Activated CD8-positive, alpha-beta memory T cell treated with anti-CD3 and anti-CD28 coated beads for 1 hour (primary cell): ENCODE measurements at places on chromosomes 11 and 22.

GRCh38 chr22:36244522-36245391, 5.4 kb upstream of the APOL2 start:
- DNase-seq = no peak

- DNase-seq = no peak
Measured at GRCh38 chr22:24407884-24408283, 19.5 kb upstream of the ADORA2A start.

DNA sequence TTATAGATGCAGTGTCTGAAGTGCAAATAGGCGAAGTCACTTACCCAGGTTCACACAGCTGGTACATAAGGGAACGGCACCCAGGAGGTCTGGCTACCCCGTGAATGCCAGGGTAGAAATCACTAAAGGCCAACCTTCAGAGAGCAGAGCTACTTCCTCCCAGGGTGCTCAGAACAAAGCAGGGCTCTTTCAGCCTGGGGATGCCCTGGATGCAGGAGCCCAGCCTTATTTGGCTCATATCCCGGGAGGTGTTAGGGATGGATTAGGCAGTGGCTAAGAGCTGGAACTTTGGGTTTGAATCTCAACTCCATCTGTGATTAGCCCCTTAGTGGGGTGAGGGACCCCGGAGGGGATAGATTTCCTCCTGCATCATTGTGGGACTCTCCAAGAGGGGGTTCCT, 33.1 kb upstream of the ASPHD2 start:
- no peak for DNase-seq

- DNase-seq = no peak
Measured at GRCh38 chr11:127392575-127392974, 392.0 kb upstream of the KIRREL3 start.

DNA sequence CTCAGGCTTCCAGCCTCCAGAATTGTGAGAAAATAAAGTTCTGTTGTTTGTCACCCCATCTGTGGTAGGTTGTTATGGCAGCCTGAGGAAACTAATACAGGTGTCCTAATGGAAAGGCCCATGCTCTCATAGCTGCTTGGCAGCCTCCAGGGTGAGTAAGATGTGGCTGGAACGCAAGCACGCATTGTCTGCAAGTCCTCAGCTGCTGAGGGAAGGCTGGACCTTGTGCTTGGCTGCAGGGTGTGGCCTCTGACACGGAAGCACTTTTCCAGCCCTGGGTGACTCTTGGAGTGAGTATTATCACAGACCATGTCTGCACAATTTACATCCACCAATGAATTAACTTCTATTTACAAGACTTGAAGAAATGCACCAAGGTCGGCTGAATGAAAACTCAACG, 44.4 kb upstream of the BARX2 start:
- no peak for DNase-seq

DNA sequence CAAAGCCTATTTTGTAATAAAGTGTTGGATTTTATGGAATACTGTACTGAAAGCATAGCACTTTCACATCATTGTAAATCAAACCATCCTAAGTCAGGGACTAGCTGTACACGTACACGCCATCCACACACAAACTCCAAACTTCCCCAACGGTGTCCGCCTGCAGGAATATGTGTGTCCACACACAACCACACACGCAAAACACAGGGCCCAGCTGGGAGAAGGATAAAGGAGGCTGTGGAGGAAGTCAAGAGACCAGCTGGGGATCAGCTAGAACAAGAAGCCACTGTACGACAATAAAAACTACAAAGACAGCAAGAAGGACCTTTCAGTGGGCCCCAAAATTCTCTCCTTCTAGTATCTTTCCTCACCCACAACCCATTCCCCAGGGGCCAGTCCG, 1.6 kb downstream of the TRIM29 start:
- no peak for DNase-seq

DNA sequence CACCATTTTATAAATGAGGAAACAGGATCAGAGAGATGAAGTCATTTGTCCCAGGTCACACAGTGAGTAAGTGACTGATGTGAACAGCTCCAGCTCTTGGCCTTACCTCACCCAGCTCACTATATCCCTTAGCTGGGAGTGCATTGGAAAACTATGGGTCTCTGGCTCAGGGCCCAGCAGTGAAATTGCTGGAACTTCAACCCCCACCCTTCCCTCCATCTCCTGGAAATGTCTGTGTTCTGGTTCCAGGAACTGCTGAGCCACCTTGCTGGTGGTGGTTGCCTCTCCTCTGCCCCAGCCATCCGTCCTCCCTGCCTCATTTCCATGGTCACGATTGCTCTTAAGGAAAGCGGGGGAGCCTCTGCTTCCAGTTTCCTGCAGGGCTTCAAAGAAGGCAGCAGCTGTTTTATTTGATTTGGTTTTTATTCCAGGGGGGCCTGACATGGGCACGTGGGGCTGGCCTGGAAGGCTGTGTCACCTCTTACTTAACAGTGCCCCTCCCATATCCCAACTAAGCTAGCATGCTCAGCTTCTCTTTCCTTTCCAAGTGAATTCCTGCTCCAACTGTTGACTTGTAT, 46.2 kb upstream of the CSTF3 start:
- DNase-seq = no peak
